Erythroblast (primary cell): ENCODE measurements at places on chromosomes 2 and 18.

DNA sequence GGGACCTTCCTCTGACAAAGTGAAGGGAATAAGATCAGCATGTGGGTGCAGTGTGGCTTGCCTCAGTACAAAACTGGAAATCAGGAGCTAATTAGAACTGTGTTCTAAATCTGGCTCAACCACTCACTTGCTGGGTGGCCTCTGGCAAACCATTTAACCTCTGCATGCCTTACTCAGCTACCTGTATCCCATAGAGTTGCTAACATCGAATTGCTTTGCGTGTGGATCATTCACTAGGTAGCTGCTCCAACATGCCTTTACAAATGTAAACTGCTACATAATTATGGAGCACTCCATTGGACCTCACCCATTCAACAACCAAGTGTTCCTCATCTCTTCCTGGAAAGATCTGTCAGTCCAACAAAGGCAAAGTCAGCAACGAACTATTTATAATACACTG, 19.0 kb downstream of the PLEKHM3 start:
- DNase-seq: no peak

DNA sequence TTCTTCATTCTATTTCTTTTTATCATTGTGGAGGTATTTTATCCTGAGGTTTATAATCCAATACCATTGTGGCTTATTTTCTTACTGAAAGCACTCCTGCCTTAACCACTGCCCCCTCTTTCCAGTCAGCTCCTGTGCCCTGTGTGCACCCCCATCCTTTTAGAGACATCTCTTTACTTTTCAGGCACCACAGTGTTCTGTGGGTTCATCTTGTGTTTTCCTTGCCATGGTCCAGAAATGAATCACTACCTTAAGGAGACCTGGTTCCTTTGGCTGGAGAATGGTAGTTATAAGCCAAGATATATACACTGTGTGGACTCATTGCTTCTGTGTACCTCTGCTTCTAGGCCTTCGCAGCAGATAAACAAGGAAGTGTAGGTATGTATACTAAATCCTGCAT, 278.3 kb downstream of the PTGR3 start:
- no peak for DNase-seq

- no peak for DNase-seq
Observed at GRCh38 chr2:214492152-214492551, 81.3 kb downstream of the VWC2L start.

GRCh38 chr2:43075054-43075593, 151.3 kb downstream of the ZFP36L2 start:
- no peak for DNase-seq

DNA sequence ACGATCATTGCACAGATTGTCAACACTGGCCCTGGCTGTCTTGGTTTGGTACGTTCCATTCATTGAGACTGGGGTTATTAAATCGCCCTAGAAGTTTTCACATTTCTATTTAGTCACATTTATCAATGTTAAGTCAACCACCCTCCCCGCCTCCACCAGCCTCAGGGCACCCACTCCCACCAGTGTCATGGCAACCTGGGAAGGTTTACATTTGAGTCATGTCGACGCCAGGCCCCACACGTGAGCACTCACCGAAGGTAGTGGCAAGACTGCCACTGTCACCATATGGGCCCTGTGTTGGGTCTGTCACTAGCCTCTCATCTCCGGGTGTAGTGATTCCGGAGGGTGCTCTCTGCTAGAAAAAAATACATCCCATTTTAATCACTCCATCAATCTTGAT, 194.2 kb downstream of the TWIST2 start:
- no peak for DNase-seq

GRCh38 chr2:85712336-85712735, 18.2 kb downstream of the GNLY start:
- DNase-seq: peak; percentile 37

GRCh38 chr2:132275396-132275795, 113.6 kb upstream of the ANKRD30BL start:
- no peak for DNase-seq

DNA sequence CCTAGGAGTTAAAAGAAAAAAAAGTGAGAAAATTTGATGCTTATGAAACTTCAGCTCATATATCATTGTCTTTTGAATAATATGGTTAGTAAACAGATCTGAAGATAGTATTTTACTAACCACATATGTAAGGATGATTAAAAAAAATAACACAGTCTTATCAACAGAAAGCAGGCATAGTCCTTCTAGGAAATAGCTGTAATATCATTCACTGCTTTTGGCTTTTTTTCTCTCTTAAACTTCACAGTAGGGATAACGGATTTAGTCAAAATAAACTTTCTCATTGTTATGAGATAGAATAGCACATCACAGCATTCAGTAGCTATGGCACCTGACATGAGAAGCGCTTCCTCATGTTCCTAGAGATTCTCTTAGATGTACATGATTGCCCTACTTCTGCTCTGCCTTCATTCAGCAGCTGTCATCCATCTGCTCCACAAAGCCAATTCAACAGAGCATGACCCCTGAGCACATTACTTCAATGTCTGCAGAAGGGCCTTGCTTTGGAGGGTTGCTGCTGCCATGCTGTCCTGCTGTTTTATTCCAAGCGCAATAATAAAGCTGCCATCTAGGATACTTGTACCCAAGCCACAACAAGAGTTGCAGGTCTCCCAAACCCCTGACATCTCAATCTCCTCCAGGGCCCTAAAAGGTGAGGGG, 67.0 kb downstream of the TTC21B start:
- peak; percentile 43 for DNase-seq

- no peak for DNase-seq
Observed at GRCh38 chr2:133811409-133812125, 243.3 kb upstream of the NCKAP5 start.

- no peak for DNase-seq
Observed at GRCh38 chr2:7411691-7412090, 494.5 kb downstream of the RNF144A start.

GRCh38 chr18:58527952-58528287, 101.0 kb downstream of the ALPK2 start:
- no peak for DNase-seq

DNA sequence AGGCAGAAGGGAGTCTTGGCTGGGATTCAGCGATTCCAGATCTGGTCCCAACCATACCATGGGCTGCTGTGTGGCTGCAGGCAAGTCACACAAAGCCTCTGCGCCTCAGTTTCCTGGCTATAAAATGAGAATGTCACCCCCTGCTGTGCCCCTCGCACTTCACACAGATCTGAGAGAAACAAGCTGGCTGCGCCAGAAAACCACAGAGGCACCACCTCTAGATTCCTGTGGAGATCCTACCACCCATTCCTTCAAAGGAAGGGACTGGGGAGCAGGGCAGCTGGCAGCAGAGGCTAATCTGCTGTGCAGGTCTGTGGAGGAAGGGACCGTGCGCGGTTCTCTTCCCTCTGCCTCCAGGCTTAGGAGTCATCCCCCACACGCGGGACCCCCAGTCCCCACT, 19.8 kb downstream of the NEURL3 start:
- no peak for DNase-seq

GRCh38 chr2:238722181-238722580, 125.7 kb upstream of the TWIST2 start:
- DNase-seq: no peak

GRCh38 chr2:154554046-154554445, 144.4 kb upstream of the KCNJ3 start:
- DNase-seq: no peak

GRCh38 chr2:36823862-36824261, 127.4 kb downstream of the VIT start:
- no peak for DNase-seq

GRCh38 chr2:47310801-47311560, 92.0 kb upstream of the MSH2 start:
- peak; percentile 51 for DNase-seq

DNA sequence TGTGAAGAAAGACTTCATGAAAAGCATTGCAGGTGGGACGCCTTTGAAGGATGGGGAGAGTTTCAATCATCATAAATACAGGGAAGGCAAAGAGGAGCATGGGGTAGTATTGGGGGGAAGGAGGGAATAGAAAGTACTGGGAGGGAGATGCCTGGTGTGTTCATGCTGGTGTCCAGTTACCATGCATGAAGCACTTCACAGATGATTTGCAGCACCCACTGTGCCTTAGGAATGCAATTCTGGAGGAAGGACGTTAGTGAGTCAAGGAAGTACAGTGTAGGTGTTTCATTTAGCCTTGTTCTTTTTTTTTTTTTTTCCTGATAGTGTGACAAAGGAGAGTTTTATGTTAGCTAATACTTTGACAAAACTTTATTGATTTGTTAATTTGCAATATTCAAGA, 36.8 kb downstream of the ADAM23 start:
- no peak for DNase-seq

- no peak for DNase-seq
Observed at GRCh38 chr2:66164470-66164869, 270.5 kb upstream of the MEIS1 start.

- DNase-seq: no peak
Observed at GRCh38 chr18:62331581-62332356, 6.7 kb downstream of the TNFRSF11A start.

DNA sequence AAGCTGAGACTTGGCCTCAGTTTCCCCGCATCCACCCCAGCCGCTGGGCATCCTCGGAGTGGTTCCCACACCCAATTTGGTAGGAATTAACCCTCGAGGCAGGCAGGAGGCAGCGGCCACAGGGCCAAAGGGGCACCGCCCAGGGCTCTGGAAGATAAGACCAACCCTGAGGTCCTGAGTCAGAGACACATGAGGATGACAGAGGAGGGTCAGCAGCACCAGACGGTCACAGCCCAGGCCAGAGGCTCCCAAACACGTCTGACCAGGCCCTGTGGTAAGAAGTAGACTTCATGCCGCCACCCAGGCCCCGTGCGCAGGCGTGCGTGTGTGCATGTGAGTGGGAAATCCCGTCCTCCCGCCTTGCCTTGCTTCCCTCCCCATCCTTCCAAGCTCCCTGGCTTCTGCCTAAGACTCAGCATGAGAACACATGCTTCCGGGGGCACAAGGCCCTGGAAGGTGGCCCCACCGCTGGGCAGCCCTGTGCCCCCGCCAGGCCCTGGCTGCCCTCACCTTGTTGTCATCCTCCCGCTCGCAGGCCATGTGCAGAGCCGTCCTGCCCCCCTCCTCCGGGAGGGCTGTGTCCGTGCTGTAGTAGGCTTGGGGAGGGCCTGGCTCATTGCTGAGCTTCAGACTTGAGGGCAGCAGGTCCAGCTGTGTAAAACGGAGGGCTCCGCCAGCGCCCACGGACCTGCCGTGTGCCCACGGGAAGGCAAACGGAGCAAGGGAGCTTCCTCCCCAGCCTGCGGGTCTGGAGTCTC, 46.3 kb downstream of the ANKMY1 start:
- peak; percentile 8 for DNase-seq

- no peak for DNase-seq
Observed at GRCh38 chr18:26524504-26525351, 23.6 kb downstream of the KCTD1 start.

DNA sequence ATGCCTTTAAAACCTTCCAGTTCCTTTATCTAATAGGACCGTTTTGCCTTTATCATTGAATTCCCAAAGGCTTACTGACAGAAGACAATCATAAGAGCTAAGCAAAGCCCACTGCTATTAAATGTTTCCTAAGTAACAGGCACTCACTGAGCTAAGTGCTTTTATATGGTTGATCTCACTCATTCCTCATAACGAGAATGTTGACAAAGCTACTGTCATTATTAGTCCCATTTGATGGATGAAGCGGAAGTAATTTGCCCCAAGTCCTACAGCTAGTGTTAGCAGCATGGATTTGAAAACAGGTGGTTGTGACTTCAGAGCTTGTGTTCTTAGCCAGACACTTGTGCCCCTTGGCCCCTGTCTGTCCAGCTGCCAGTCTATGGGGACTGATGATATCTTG, 134.8 kb upstream of the SERPINE2 start:
- DNase-seq: no peak

DNA sequence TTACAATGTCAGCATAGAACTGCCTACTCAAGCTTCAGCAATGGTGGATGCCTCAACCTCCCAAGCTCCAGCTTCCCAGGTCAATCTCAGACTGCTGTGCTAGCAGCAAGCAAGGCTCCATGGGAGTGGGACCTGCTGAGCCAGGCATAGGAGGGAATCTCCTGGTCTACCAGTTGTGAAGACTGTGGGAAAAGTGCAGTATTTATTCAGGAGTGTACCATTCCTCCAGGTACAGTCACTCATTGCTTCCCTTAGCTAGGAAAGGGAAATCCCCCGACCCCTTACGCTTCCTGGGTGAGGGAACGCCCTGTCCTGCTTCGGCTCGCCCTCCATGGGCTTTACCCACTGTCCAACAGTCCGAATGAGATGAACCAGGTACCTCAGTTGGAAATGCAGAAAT, 130.3 kb downstream of the ADCYAP1 start:
- DNase-seq: no peak

- no peak for DNase-seq
Observed at GRCh38 chr2:70705160-70705850, 62.7 kb downstream of the ADD2 start.

DNA sequence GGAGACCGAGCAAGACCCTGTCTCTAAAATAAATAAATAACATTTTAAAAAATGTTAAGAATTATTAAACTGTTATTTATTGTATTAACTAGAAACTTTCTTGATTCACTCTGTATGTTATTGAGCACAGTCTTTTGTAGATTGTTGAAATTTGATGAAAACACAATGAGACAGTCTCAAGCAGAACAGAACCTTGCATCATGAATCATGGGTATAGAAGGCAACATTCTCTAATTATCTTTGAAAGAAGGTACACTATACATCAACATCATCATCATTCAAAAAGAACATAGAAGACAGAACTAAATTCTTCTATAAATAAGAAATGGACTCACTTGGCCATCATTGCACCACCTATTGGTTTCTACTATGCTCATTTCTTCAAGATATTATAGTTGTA, 67.7 kb downstream of the SLC8A1 start:
- no peak for DNase-seq
